ENCODE measurements at places on chromosomes 1 and 21.
A peak's percentile ranks its signal among the peaks of the same experiment; 100 is the strongest.

DNA sequence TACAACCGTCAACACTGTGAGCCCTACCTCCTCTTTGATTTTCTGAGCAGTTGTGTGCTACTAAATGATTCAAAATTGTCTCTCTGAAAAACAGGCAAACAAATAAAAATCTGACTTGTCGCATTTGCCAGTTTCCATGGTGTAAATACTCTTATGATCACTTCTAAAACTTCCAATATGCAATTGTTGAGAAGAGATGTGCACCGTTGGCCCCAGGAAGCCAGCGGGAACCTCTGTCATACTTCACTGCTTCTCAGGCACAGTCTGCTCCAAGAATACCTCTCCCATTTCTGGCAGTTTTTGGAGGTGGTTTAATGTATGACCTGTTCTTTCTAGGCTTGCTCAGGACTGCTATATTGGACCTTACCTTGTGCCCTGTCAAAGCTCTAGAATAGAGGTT is 196.0 kb upstream of the NCAM2 start:
- peak; percentile 49 for DNase-seq

- DNase-seq: no peak
These were observed 6.6 kb downstream of the HNRNPU start for GRCh38 chr1:244857761-244858160.

GRCh38 chr1:64546013-64546412 is 76.1 kb downstream of the CACHD1 start:
- no peak for DNase-seq

DNA sequence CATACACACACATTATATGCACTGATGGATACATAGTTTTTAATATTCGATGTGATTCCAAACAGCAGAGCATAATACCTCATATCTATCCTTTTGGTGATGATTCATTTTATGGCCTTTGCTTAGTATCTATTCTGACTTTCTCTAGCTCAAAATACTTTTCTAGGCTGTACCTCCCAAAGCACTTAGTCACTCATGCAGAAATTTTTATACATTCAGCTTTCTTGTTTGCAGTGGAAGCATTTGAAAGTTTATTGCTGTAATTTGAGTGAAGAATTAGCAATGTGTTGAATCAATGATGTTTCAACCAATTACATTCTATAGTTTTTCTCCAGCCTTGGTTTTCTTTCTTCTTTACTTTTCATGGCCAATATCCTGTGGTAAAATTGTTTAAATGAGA is 66.7 kb downstream of the LBR start:
- DNase-seq: no peak

GRCh38 chr1:190908691-190909090 is 431.0 kb upstream of the BRINP3 start:
- DNase-seq: no peak

GRCh38 chr1:20948101-20948500 is 161.0 kb upstream of the HP1BP3 start:
- DNase-seq: no peak

DNA sequence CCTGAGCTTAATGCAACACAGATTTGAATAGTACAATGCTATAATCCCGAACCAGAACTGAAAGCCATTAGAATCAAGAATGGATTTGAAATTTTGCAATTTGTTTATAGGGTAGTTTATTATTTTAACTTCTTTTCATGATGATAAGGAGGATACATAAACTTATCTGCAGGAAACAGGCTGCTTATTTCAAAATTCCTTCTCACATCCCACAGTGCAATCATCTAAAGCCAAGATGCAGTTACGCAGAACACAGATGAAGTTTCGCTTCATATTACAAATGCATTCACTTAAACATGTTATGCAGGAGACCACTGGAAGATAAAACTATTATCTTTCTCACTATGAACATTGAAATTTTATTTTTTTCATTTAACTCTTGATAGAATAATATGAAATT is 1019.6 kb downstream of the PLA2G4A start:
- DNase-seq: no peak

All from NCI-H446 (cell line).